ENCODE measurements at places on chromosomes 5 and 9. TPM values are rescaled to one million over a fixed set of nuclear protein-coding genes. Genes with fewer than 3 reads are reported as not detected.

Gene ATOX1
- 144 TPM for total RNA-seq

Gene TEK
- total RNA-seq, result 7.6 TPM

Gene ZSWIM6
- total RNA-seq, result 5.9 TPM

Gene IGFBPL1
- 0.14 TPM for total RNA-seq

Gene SLC6A3
- total RNA-seq, result not detected

Gene COL5A1
- 205 TPM for total RNA-seq

Gene CYLC2
- total RNA-seq, result not detected

Gene IL9
- total RNA-seq, result not detected

Gene LCN1
- total RNA-seq, result 0.47 TPM

Gene SLC27A6
- total RNA-seq, result not detected

Data from A172 (cell line).